ENCODE measurements at places on chromosomes 16 and 17.
A peak's percentile ranks its signal among the peaks of the same experiment; 100 is the strongest.

GRCh38 chr16:78570399-78571141, 471.1 kb downstream of the WWOX start:
- no peak for DNase-seq

DNA sequence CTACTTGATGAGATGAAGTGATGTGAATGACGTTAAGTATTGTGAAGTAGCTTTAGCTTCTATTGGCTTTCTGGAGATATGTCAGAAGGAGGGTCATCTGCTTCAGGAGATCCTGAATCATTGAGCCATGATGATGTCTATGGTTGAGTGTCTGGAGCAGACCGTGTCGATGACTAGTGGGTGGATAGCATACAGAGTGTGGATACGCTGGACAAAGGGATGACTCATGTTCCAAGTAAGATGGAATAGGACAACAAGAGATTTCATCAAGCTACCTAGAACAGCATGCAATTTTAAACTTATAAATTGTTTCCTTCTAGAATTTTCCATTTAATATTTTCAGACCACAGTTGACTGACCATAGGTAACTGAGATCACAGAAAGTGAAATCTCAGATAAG, 116.1 kb upstream of the RBBP6 start:
- no peak for DNase-seq

DNA sequence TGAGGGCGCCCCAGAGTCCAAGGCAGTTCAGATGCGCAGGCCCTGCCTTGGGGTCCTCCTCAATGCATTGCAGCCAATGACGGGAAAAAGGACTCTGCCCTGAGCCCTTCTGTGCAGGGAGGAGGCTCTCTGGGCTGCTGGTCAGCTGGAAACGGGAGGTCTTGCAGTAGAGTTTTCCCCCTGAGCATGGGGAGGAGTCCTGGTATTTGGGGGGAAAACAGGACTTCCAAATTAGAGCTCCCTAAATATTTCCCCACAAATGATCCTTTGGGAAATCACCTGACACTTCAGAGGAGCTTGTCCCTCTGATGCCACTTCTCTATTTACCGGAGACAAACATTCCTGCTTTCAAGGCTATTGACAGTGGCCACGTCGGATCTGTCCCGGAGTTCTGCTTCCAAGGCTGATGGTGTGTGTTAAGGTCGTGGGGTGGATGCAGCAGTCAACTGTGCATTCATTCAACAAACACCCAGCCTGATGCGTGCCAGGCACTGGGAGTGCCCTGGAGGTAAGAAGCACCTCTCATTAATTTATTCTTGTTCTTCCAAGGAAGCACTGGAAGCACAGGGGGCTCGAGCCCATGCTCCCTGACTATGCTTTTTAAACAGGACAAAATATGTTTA, 73.0 kb upstream of the DNAH17 start:
- no peak for DNase-seq

- DNase-seq: peak; percentile 54
Measured at GRCh38 chr16:70395345-70395901, 43.5 kb downstream of the ST3GAL2 start.

DNA sequence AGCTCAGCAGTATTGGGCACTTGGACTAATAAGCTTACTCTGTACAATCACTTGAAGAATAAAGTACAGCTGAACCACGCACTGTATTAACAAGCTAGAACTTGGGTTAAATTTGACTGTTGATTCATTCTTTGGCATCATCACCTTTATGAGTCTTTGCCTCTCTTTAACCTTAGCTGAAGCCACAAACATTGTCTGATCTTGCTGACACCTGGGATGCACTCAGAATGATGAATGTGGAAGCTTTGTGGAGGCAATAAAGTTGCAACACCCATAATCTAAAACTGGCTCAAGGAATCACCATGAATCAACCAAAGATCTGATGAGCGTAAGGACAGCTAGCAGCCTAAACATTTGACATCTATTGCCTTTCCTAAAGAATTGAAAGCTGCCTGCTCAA, 590.6 kb upstream of the SOX9 start:
- no peak for DNase-seq

GRCh38 chr17:42554250-42555121, 1.8 kb downstream of the HSD17B1 start:
- DNase-seq: peak; percentile 53

DNA sequence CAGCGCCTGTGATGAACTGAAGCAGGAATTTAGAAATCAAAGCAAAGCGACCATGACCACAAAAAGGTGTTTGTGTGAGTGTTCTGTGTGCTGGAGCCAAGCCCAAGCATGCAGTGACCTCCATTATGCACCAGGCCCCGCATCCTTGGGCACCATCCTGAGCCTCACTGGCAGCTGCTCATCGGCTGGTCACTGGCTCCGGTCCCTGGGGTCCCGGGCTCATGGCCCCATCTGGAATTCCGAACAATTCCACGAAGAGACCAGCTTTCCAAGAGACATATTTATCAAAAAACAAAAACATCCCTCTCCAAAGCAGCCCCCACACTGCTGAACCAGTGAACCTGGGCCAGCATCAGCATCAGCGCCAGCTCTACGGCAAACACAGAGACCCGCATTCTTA, 15.2 kb upstream of the ZNF469 start:
- DNase-seq: no peak

GRCh38 chr16:14194721-14195120, 123.6 kb downstream of the MRTFB start:
- no peak for DNase-seq

- DNase-seq: no peak
Measured at GRCh38 chr16:11004351-11004750, 60.0 kb downstream of the CLEC16A start.

DNA sequence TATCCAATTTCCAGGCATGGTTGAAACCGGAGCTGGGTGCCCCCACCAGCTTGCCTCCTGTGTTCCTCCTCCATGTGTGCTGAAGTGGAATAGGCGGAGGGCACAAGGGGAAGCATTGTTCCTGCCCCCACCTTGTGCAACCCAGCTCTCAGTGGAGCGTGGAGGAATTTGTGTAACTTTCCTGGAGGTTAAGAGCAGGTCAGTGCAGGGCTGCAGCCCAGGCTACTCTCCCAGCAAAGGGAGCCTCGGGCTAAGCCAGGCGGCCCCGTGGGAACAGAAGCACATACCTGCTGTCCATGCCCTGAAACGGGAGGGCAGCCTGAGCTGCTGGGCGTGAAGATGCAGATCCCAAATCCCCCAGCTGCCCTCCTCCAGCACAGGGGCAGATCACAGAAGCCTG, 158.8 kb upstream of the LHX1 start:
- DNase-seq: no peak

DNA sequence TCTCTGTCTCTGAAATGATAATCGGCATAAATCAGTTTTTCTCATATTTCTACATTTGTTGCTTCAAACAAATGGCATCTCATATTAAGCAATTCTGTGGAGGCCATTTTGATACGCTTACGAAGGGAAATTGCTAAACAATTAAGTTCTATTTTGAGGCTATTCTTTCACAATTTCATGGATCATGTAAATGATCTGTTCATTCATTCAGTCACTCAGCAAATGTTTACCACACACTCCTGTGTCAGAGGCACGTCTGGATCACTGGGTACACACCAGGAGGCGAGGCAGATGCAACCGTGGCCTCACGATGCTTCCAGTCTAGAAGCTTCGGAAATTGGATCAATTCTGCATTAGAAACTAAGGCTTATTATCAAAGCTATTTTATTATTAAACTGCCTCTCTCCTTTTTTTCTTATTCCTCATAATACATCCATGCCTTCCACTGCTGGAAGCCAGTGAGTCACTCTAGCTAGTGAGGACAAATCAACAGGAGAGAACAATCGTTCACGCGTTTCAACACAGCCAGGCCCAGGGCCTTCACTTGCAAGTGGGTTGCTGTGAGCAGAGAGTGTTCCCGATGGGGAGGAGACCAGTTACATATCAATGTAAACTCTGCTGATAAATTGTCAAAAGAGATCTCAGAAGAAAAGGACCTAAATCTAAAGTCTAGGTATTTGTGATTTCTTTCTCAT, 11.3 kb upstream of the SLC39A11 start:
- DNase-seq: no peak

GRCh38 chr17:70544317-70544716, 375.0 kb downstream of the KCNJ2 start:
- no peak for DNase-seq

- no peak for DNase-seq
Measured at GRCh38 chr16:31072540-31073141, 1.4 kb downstream of the ZNF668 start.

GRCh38 chr16:25041471-25041870, 26.3 kb upstream of the ARHGAP17 start:
- DNase-seq: no peak

GRCh38 chr17:47315451-47316266, 8.1 kb upstream of the EFCAB13 start:
- no peak for DNase-seq

DNA sequence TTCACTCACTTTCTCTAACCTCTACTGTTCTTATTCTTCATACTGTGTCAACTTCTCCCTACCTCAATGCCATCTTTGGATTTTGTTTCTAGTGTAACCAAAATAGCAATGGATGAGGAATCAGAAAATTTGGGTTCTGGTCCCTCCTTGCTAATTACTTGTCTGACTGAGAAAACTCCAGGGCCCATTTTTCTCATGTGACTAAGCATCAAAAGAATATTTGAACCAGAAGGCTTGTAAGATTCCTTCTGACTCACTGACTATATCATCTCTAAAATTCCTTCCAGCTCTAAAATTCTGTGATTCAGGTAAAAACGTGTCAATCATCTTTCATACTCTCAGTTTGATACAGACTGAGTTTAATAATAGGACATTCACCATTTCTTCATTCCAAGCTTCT, 57.9 kb downstream of the BRIP1 start:
- no peak for DNase-seq

DNA sequence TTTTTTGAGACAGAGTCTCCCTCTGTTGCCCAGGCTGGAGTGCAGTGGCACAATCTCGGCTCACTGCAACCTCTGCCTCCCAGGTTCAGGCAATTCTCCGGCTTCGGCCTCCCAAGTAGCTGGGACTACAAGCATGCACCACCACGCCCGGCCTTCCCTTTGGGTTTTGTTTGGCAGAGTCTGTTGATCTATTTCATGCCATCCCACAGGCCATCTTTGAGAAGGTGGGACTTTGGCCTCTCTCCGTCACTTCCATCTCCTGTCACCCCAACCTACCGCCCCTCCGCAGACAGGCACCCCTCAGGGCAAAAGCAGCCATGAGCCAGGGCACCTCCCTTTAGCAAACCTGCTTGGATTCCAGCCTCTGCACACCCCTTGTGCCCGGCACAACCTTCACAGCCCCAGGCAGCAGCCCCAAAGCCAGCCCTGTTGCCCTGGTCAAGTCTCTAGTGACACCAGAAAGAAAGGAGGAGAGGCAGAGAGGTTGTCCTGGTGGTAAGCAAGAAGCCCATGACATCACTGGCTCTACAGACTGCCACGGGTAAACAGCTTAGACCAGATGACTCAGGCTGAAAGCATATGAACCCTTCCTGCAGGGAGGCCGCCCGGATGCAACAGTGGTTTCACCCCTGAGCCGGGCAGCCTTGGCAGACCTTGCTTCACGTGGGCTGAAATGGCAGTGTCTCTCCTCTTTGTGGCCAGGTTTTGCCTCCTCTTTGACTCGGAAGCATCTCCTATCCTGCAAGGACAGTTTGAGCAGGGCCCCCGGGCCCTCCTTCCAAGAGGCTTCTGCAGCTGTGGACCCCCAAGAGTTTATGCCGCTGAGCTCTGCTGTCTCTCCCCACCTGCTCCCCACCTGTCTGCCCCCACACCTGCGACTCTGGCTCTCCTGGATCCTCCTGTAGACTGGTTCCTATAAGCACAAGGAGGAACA, 8.1 kb upstream of the TIMP2 start:
- peak; percentile 8 for DNase-seq

DNA sequence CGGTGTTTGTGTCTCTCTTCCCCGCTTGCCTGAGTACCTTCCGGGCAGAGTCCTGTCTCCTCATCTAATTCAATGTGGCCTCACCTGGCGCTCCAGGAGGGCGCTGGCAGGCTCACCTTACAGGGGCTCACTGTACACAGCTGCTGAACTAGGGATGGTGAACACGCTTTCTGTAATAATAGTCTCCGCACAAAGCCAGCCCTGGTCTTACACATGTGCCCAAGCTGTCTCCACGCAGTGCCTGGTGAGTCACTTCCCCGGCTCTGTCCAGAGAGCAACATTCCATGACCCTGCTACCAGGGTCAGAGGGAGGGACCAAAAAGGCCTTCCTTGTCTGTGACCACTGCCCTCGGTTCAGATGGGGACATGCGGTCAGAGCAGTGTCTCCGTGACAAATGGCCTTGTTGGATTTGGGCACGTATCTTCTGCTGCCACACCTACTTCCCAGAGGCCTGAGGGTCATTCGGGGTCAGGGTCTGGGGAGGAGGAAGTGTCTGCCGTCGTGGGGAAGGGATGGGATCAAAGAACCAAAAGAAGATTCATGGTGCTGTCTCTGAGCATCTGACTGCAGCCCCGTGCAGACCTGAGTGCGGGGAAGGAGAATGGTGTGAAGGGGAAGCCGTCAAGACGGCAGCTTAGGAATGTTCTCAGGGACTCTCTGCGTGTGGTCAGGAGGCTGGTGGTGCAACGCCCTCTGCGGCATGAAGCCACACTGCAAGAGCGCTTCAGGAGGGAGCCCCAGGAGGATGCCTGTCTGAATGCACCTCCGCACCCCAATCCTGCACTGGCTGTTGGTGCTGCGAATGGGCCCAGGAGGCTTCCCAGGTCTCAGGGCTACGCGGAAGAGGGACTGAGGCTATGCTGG, 68.8 kb downstream of the IL21R start:
- no peak for DNase-seq

DNA sequence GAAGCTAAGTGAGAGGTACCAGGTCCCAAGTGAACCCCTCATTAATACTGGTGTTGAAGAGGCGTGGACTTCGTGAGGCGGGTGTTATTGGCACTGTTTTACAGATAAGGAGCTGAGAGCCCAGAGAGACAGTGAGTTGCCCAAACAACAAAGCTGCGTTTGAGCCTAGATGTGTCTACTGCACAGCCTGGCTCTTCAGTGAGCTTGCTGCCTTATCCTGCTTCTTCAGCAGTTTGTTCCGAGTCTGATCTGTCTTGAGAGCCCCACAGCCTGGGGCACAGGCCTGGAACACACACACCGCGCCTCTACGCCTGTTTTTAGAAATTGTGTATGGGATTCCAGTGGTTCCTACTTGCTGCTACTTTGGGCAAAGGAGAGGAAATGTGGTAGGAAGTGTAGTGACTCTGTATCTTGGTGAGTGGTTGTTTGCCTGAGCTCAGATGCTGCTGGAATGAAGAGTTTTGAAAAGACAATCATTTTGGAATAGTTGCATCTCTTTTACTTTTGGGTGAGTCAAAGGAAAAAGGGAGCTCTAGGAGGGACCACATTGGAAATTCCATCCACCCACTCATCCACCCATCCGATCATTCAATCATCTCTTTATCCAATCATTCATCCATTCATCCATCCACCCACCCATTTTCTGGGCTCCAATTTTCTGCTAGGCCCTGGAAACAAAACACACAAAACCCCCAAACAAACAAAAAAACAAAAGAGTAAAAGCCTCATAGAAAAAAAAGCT, 22.3 kb upstream of the PLCG2 start:
- no peak for DNase-seq

- DNase-seq: no peak
Measured at GRCh38 chr17:56638591-56639051, 45.1 kb downstream of the NOG start.

GRCh38 chr17:66002812-66003211, 189.1 kb downstream of the CEP112 start:
- no peak for DNase-seq

- DNase-seq: no peak
Measured at GRCh38 chr17:37399265-37399803, 7.3 kb downstream of the ACACA start.

- no peak for DNase-seq
Measured at GRCh38 chr17:47855737-47856136, 4.8 kb upstream of the SP6 start.
